ENCODE measurements at places on chromosomes 12 and 14.

DNA sequence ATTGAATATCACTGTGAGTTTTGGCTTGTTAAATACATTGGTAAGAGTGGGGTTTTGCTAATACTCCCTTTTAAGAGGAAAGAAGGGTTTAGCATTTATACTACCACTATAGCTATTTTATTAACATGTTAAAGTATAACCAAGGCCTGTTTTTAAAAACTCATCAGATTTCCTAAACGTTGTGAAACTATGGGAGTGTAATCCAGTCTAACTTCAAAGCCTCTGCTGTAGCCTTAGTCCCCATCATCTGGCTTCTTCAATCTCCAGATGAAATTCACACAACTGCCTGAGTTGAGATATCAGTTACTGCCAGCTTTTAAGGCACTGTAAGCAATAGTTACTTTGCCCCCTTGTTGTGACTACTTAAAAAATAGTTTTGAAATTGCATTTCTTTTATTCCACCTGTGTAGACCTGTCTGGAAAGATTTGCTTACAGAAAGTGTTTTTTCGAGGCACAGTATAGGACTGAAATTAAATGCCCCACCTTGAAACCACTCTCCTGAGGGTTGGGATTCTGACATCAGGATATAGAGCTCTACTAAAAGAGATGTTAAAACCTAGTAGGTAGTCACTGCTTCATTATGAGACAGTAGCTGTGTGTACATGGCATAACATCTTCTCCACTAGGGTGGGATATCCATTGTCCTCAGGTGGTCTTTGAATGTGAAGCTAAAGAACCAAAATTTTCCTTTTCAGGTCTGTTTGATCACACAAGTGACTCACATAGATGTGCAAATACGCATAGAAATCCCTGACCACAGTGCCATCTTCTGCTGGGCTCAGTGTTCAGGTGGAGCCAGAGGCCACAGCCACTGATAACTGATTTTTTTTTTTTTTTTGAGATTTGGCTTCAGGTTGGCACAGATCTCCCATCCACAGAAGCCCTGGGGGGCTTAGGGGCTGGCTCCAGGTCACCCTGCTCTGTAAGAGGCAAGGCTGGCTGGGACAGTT is 125.5 kb downstream of the DAAM1 start:
- DNase-seq = no peak

DNA sequence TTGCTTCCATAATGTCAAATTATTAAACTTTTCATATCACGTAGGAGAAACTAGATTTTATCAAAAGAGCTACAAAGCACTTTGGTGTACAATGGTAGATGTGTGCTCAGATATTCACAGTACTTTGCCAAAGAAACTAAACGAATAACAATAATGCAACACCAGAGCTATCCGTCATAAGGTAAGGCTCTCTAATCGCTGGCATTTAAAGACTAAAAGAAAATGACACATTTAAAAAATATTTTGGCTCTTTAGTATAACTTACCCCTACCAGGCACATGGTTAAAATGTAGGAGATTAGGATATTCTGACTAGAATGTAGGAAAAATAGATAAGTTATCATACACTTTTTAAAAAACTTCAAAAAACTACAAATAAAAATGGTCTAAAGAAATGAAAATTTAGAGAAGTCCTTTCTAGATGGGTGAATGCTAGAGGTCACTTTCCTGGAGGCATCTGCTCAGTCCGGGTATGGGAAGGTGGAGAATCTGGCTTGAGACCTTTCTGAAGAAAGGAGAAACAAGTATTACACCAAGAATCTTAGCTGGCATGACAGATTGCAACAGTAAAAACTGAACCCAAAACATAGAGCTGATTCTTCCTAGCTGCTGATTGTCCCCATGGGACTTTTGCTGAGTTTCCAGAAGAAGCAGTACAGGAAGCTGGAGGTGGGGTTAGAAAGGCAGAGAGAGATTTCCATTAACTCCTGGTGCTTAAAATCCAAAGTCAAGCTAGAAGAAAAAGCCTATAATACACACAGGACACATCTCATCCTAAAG is 67.9 kb downstream of the FAR2 start:
- no peak for DNase-seq

- no peak for DNase-seq
Measured at GRCh38 chr14:32578181-32578580, 249.1 kb downstream of the AKAP6 start.

DNA sequence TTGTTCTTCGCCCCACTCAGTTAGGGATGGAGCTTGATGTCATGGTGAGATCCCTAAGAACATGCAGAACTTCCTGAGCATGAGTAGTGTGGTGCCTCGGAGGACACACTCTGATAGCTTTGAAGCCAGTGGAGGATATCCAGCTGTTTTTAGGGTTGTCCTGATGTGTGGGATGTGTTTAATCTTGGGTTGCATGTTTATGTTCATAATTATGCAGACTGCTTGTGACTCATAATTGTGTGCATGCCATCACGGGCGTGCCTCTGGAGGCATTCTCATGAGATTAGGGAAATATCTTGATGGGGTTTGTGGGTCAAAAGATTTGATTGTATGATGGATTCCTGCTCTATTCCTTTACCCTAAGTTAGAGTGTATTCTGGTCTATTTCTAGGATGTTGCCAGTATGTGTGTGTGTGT is 267.4 kb upstream of the PELI2 start:
- no peak for DNase-seq

- no peak for DNase-seq
Measured at GRCh38 chr12:106359646-106360399, 2.3 kb downstream of the POLR3B start.

DNA sequence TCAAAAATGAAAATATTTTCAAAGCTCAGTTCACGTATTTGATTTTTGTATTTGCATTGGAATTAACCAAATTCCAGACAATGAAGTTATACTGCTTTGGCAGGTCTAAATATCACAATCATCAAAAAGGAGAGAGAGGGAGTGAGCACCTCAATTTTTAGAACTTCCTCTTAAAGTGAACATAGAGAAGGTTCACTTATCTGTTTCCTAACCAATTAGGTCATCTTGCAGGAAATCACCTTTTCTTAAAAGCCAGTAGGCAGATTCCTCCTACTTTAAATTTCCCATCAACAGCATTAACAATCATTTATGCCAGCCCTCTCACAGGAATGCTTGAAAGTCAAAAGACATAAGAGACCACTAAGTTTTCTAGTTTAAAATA is 388.7 kb downstream of the ZFP36L1 start:
- DNase-seq = no peak

- DNase-seq = no peak
Measured at GRCh38 chr14:66624336-66624937, 116.5 kb downstream of the GPHN start.

GRCh38 chr12:1629338-1630132 is 504 bp downstream of the WNT5B start:
- DNase-seq = no peak

GRCh38 chr12:110818511-110818910 is 28.3 kb upstream of the CCDC63 start:
- DNase-seq = no peak

DNA sequence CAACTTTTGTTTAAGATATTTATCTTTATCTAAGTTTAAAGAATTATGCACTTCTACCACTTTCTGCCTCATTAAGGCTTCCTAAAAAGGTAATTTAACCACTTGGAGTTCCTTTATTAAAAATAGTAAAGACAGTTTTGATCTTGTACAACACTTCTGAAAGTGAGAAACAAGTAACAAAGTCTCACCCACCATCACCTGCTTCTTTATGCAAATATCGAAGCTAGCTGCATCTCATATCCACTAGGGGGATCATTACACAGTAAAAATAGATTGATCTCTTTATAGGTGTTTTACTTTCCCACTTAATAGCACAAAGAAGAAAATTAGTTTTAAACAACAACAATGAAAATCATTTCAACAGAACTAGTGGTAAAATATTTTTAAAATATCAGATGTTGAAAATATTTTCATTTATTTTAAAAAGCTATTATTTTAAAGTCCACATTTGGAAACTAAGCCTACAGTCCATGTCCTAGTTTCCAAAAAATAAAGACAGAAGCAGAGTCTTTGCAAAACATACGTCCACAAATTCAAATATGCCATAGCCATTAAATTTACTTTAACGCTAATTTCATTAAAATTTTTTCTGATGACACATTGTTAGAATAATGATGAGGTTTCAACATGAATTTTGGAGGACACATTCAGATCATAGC is 160.0 kb upstream of the SOX5 start:
- DNase-seq = no peak

- no peak for DNase-seq
Measured at GRCh38 chr12:117011988-117012805, 87.0 kb downstream of the TESC start.

DNA sequence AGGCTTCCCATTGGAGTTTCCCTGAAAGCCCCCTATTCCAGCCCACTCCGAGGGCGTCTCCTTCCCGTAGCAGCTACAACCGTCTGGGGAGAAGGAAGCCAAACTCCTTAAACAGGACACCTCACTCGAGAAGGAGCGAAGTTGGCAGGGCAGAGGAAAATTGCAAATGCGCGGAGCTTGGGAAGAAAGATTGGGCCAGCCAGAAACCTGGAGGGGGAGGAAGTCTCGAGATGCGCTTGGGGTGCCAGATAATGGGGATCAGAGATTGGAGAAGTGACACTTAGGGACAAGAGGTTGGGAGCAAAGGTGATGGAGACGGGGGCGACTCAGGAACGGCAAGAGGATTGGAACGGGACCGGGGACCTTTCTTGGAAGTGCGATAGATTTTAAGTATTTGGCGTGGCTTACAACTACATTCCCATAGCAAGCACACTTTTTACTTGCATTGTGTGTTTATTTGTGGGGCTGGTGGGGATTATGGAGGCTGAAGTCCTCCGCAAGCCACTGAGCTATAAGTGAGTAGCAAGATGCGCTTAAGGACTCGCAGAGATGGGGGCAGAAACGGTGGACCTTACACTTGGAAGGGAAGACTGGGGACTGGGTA is 926 bp downstream of the HRK start:
- DNase-seq = no peak

All from activated gamma-delta T cell treated with Interleukin-2 at 50 U/mL for 16 hours (primary cell).